Hematopoietic multipotent progenitor cell treated with erythropoietin and hydrocortisone succinate and interleukin-3 and kit ligand, for 17 days (in vitro differentiated cells): ENCODE measurements at places on chromosomes 7 and 10.
A peak's percentile ranks its signal among the peaks of the same experiment; 100 is the strongest.

DNA sequence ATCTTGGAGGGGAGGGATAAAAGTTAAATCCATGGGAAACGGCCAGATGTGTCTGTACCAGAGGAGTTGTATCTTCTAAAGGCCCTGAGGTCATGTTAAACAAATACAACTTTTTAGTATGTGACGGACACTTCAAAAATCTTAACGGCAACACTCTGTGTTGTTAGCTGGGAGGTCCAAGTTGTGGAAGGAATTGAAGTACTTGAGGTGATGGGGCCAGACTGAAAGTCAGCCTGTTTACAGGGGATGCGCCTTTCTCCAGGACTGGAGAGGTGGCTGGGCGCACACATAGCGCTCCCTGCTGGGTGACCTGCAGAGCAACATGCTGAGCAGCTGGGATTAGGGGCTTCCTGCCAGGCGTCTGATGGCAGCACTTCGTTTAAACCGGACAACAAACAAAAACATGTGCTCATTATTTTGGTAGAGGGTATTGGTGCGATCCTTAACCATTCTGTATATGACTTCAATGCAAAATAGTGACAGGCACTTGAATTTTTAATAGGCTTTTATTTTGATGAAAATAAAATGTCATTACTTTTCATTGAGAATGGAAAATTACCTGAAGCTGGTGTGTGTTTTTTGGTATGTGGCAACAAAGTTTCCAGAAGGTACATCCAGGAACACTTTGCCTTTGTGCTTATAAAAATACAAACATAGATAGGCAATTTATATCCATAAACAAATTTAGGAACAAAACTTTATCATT lies 198.2 kb downstream of the MLLT10 start:
- peak; percentile 59 for DNase-seq

- no peak for DNase-seq
Measured at GRCh38 chr7:2624293-2624886, 7.4 kb upstream of the TTYH3 start.

GRCh38 chr7:29302666-29303395 lies 108.3 kb downstream of the CHN2 start:
- no peak for DNase-seq

DNA sequence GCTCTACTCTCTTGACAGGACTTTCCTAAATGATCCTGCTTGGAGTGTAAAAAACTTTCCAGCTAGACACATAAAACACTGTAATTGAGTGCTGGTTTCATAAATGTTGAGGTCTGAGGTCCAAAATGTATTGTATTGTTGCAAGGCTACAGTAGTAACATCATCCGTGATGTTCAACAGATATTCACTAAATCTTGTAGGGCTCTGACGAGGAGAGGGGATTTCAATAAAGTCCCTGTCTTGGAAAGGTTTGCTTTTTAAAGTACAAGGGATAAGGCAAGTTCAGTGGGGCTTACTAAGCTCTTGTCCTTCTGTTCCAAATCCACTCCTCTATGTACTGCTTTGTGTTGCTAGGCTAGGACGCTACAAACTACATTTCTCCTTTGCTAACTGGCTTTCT lies 48.9 kb downstream of the FHIP2A start:
- no peak for DNase-seq

GRCh38 chr10:124076148-124076733 lies 17.2 kb downstream of the CHST15 start:
- DNase-seq = no peak

DNA sequence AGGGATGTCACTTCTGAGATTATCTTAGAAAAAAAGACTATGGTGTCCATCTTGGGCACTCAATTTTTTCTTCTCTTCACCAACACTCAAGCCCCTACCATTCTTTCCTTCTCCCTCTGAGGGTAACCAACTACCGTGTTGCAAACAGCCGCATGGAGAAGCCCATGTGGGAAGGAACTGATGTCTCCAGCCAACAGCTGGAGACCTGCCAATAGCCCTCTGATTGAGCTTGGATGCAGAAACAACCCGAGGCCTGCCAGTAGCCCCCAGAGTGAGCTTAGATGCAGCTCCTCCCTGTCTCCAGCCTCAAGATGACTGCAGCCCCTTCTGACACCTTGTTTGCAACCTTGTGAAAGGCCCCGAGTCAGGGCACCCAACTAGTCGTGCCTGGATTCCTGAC lies 36.4 kb upstream of the CHCHD3 start:
- no peak for DNase-seq

DNA sequence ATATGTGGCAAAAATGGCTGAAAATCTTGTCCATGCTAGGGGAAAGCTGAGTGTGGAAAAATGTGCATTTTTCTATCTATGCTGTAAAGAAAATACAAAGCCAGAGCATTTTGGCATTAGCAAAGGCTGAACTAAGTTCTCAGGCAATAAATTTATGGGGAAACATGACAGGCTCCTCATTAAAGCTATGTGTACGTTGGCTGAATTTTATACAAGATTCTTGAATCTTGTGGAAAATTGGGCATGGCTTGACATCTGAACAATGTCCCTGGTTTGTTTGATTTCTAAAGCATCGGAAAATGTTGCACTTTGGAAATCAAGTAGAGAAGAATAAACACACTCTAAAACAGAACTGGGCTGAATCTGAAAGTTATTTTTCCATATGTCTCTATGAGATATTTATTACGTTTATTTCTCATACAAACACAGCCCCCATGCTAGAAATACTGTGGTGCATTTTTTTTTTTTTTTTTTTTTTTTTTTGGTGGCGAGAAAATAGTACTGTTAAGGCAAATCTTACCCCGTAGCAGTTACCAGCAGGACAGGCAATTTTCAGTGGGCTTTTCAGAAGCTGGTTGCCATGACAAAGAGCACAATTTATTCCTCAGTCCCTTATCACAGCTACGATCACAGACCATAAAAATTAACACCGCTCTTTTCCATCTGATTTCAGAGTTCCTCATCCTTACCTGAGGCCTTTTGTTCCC lies 16.9 kb downstream of the CPA1 start:
- DNase-seq = no peak

DNA sequence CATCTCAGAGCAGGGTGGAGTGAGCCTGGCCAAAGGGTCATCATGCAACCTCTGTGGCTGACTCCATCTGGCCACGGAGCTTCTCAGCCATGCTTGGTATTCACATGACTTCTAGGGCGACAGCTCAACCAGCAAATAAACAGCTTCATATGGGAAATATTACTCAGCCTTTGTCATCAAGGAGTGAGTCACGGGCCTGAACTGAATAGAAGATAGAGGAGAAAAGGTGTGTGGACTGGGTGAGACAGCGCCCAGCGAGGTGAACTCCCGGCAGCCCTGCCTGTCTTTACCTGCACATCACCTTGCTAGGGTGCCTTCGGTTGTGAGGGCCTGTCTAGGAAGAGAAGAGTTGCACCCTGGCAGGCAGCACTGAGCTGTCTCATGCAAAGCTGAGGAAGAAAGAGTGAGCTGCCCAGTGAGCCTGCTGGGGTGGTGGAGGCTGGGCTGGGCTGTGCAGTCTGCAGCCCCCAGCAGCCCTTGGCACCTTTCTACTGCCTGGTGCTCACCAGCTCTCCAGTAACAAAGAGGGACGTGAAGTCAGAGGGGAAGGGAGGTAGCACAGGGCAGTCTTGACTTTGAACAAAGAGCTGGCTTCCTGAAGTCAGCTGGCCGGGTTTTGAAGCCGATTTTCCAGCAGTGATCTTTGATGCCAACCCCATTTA lies 114.2 kb downstream of the EGFR start:
- DNase-seq = no peak

- DNase-seq = no peak
Measured at GRCh38 chr7:157699357-157700013, 362.7 kb downstream of the DNAJB6 start.
